Cardiac muscle cell (in vitro differentiated cells and primary cell): ENCODE measurements at places on chromosomes 13 and 19. TPM values are rescaled to one million over a fixed set of nuclear protein-coding genes. Genes with fewer than 3 reads are reported as not detected.

GRCh38 chr19:13281567-13282291, 131.5 kb downstream of the IER2 start:
- DNase-seq = no peak

GRCh38 chr19:35083691-35084508, 31.7 kb upstream of the FXYD3 start:
- no peak for DNase-seq

GRCh38 chr19:2260341-2260805, 4.2 kb upstream of the JSRP1 start:
- DNase-seq = no peak

Gene ACP7
- total RNA-seq = not detected in 2 replicates

DNA sequence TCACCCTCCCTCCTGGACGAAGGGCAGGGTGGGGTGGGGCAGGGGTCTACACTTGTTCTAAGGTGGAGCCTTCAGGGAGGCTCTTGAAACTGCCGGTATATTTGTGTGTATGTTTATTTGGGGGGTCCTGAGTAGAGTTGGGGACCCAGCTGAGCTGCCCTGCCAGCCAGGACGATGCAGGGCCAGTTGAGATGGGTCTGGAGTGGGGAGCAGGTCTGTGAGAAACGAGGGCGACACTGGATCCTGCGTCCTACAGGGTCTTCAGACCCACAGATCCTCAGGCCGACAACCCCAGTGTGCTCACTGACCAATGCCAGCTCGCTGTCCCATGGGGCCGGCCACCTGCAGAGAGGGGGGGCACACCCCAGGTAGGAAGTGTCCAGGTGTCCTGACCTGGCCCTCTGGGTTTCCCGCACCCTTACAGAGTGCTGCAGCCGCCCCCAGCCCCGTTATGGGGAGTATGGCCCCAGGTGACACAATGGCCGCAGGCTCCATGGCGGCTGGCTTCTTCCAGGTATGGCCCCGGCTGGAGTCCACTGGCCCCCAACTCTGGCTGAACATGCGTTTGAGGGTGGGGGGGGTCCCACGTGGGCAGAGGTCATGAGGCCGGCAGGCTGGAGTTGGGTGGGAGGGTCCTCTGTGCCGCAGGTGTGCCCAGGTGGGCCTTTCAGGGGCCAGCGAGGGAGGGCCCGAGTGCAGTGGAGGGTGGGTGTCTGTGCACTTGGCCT, 7.4 kb downstream of the ISYNA1 start:
- DNase-seq = no peak

Gene ITGBL1
- total RNA-seq = not detected in 2 replicates

DNA sequence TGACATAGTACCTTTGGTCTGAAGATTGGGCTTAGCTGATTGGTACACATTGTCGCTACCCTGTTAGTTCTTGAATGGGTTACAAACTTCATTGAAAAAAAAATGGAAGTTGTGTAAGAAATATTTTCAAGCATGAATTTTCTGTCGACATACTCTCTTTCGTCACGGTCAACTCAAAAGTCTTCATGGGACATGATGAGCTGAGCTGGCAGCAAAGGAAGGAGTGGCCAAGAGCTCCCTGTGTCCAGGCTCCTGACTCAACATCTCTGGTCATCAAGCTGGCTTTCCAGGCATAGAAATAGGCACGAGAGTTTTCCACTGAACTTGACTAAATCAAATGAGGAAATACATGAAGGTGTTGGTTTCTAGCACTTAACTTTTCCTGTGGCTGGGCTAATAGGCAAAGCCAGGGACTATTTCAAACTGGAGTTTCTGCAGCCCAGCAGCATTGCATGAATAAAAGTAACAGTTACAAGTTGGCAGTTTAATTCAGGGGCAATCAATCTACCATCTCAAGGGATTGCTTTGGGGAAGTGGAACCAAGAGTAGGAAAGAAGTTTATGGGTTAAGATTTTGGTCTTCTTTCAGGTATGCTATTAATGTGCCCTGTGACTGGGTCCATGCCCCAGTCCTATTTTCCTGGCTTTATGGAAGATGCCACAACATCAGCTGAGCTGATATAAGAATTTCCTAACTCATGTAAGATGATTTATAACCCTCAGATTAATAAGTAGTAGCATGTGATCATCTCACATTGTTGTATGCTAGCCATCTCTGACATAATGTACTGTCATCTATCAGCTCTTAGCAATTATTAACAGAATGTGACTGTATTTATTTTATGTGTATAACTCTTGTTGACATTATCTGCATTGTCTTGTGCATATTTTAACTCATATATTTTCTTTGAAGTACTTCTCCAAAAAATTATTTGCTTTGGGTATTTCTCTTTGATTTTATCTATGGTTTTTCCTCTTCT, 385.8 kb downstream of the DLEU7 start:
- no peak for DNase-seq

- DNase-seq = no peak
These were observed 34.5 kb upstream of the ARHGEF7 start for GRCh38 chr13:111080642-111081041.

Gene ZNF491
- 3.9 and 4.4 TPM in 2 replicates for total RNA-seq

Gene ZNF415
- 11.9 and 17.0 TPM in 2 replicates for total RNA-seq

Gene FGF14
- total RNA-seq = not detected in 2 replicates

DNA sequence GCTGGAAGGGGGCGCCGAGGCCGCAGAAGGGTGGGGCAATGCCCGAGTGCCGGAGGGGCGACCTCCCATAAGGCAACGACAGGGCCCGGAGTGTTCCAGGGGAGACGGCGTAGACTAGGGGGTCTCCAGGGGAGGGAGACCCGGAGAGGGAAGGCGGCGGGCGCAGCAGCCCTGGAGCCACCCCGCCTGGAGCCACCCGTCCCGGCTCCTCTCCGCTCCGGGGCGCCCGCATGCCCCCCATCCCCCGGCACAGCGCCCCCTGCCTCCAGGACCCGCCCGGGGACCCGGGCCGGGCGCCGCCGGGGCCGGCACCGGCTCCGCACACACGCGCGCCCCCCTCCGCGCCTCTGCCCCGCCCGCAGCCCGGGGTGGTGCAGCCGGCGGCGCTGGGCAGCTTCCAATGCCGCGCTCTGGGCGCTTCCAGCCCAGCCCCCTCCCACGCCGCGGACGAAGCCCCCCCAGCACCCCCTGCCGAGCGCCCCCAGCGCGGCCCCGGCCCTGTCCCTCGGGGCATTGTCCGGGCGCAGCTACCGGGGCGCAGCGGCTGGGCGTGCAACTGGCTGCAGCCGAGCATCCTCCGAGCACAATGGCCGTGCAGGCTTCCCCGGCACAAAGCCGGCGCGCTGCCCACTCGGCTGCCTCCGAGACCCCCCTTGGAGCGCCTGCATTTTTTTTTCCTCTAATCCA, 519 bp downstream of the PTPRS start:
- DNase-seq = peak; percentile 28

DNA sequence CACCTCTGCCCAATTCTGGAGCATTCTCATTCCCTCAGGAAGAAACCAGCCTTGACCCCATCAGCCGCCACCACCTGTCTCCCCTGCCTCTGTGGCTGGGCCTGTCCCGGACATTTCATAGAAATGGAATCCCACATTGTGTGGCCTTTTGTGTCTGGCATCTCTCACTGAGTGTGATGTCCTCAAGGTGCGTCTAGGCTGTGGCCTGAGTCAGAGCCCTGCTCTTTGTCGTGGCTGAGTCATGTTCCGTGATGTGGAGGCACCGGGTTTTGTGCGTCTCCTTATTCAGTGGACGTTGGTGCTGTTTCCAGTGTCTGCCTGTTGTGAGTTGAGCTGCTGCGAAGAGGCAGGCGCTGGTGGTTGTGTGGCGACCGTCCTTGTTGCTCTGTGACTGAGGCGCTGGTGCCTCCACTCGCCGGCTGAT, 3.5 kb downstream of the FZR1 start:
- no peak for DNase-seq

- peak; percentile 99 for DNase-seq
These were observed at the start of gene EPN1 for GRCh38 chr19:55674841-55675660. EPN1 (plus strand) TSS chr19:55675226; CDS start chr19:55678628, 3,402 bp downstream.

- no peak for DNase-seq
These were observed 370.3 kb downstream of the GPC5 start for GRCh38 chr13:91768746-91769145.

- no peak for DNase-seq
These were observed 140.7 kb downstream of the KCTD12 start for GRCh38 chr13:76745261-76746200.

DNA sequence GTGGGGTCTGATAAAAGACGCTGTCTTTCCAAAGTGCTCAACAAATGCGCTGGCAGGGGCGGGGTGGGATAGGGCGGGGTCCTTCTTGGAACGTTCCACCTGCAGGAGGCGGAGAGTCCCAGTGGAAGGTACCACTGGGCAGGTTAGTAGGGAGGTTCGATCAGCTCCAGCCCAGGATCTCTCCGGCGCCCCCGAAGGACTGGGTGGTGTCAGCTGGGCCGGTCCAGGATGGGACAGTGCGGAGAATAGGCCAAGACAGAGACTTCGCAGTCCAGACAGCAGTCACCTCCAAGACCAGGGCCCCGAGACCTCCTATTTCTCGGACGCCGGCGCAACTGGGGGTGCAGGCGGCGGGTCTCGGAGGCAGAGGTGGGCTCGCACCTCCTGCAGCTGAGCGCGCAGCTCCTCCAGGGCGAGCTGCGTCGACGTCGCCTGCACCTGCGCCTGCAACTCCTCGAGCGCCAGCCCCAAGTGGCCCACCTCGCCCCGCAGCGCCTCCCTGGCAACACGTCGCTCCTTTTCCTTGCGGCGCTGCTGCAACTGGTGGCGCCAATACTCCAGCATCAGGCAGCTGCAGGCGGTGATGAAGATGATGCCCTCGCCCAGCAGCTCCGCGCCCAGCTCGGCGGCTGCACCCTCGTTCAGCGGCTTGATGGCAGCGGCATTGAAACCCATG, 21.6 kb downstream of the VASP start:
- DNase-seq = peak; percentile 60

Gene NKPD1
- 1.1 and 3.3 TPM in 2 replicates for total RNA-seq

- DNase-seq = no peak
These were observed 20.9 kb downstream of the LIG4 start for GRCh38 chr13:108194435-108194936.

DNA sequence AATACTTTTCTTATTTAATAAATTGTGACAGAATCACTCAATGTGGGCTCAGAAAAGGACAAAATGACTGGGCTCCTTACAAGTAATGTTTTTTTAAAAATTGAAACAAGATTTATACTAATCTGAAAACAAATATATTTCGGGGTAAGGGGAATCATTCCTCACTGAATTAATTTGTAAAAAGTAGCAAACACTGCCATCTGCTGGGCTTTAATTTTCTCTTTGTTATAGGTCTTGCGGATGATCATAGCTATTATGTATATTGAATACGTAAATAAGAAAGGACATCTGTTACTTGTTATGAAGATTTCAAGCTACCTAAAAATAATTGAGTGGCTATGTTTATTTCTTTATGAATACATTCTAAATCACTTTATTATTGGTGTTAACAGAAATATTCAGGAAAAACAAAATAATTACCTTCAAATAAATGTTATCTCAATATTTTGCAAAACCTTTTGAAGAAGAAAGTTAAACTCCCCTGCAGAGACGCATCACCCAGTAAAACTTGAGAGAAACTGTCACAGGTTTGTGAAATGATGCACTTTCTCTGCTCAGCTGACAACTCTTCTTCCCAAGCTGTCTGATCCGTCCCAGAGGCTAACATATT, 17.8 kb upstream of the ENOX1 start:
- DNase-seq = peak; percentile 76

- DNase-seq = no peak
These were observed 410.9 kb downstream of the DACH1 start for GRCh38 chr13:71456136-71456535.

DNA sequence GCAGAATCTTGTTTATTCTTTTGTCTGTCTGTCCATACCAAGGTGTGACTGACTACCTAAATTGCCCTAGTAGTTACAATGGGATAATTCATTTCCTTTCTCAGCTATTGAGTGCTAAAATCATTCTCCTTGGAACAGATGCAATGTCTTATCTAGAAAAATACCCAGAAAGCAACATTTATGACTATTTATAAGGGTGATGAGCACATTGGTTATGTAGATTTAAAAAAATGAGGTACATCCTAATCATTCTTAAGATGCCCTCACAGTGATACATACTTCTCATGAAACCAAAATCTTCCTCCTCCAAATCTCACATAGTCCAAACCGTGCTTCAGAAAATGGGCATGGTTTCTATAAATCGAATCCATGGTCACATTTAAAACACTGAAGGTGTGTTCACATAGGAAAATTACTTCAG, 11.6 kb upstream of the UBE2L5 start:
- no peak for DNase-seq

Gene MRPL34
- 274 and 304 TPM in 2 replicates for total RNA-seq

Gene C19orf47
- total RNA-seq = 16.4 and 35.7 TPM in 2 replicates

GRCh38 chr19:887599-887998, 5.4 kb downstream of the MED16 start:
- DNase-seq = no peak

Gene NAPSA
- total RNA-seq = 0.32 and 3.5 TPM in 2 replicates

GRCh38 chr19:43489310-43489709, 15.2 kb downstream of the PHLDB3 start:
- no peak for DNase-seq

Gene CLEC17A
- total RNA-seq = not detected in 2 replicates

DNA sequence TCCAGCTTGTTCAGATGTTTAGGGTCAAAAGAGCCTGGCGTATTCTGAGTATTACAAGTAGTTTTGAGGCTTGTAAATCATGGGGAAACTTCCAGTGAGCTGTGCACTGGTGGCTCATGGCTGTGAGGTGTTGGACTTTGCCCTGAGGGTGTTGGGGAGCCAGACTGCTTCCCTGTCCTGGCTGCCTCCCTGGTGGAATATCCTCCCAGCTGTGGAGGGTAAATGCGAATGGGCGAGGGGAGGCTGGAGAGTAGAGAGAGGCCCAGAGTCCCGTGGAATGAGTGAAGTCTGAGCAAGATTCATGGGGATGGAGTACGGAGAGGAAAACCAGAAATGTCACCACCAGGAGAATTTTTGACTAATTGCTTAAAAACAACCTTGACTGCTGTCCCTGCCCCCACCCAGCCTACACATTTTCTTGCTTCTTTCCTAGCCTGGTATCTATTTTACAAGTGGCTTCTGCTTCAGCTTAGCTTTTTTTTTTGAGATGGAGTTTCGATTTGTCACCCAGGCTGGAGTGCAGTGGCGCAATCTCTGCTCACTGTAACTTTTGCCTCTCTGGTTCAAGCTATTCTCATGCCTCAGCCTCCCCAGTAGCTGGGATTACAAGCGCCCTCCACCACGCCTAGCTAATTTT, 3.7 kb downstream of the SNRPA start:
- DNase-seq = no peak

Gene MCF2L
- 32.0 and 38.6 TPM in 2 replicates for total RNA-seq
